Germinal center (tissue), 1 donor: ENCODE measurements at places on chromosomes 16 and 17.

- no peak for DNase-seq
Measured at GRCh38 chr16:22034503-22034902, 26.6 kb downstream of the MOSMO start.

- DNase-seq: no peak
Measured at GRCh38 chr16:82609140-82609539, 17.6 kb upstream of the CDH13 start.

- no peak for DNase-seq
Measured at GRCh38 chr16:86768999-86769398, 190.7 kb downstream of the FOXL1 start.

DNA sequence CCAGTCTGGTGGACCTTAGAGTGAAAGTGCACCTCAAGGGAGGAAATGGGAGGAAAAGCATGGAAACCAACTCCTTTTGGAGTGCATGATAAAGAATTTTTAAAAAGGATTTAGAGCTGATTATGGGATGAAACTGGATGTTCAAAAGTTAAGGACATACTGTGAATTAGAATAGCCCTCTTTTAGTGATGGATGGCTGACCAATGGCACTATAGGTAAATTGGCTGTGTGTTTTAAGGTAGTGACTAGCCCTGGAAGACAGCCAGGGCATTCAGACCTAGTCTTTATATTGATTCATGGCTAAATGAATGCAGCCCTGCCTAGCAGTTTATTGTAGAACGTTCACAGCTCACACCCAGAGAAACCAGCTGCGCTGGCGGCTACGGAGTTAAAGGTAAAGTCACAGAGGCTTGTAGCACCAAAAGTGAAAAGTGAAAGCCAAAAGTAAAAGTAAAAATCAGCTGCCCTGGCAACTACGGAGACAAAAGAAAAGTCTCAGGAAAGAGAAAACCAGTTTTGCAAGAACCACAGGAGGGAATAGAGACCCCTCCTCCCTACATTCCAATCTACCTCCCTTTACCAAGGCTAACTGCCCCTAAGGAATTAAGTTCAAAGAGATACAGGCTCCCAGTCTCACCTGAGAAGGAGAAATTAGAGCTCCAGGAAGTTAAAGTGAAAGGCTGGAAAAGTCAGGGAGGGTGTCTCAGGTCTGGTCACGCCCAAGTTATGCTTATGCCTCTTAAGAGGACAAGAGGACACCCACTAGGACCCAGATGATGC, 21.8 kb downstream of the ACSM1 start:
- DNase-seq: no peak

- DNase-seq: peak; percentile 81
Measured at GRCh38 chr17:31388770-31389656, 2.5 kb upstream of the RAB11FIP4 start.

- peak; percentile 70 for DNase-seq
Measured at GRCh38 chr17:49217651-49218413, 7.3 kb downstream of the ABI3 start.

DNA sequence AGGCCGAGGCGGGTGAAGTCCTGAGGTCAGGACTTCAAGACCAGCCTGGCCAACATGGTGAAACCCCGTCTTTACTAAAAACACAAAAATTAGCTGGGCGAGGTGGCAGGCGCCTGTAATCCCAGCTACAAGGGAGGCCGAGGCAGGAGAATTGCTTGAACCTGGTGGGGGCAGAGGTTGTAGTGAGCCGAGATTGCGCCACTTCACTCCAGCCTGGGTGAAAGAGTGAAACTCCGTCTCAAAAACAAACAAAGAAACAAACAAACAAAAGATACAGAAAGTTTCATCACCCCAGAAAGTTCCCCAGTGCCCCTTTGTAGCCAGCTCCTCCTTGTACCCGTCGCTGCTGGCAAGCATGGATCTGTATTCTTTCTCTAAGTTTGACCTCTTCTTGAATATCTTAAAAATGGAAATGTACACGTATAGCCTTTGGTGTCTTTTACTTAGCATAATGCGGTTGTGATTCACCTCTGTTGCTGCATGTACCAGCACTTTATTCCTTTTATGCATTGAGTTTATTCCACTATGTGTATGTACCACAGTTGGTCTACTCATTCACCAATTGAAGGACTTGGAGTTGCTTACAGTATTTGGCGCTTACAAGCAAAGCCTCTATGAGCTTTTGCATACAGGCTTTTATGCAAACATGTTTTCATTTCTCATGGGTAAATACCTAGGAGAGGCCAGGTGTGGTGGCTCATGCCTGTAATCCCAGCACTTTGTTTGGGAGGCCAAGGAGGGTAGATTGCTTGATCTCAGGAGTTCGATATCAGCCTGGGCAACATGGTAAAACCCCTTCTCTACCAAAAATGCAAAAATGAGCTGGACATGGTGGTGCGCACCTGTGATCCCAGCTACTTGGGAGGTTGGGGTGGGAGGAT, 87.5 kb upstream of the CLEC18A start:
- DNase-seq: no peak

DNA sequence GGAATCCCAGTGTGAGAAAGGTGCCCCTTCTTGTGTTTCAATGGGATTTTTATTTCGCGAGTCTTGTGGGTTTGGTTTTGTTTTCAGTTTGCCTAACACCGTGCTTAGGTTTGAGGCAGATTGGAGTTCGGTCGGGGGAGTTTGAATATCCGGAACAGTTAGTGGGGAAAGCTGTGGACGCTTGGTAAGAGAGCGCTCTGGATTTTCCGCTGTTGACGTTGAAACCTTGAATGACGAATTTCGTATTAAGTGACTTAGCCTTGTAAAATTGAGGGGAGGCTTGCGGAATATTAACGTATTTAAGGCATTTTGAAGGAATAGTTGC, 567 bp downstream of the UBB start:
- DNase-seq: no peak

- peak; percentile 17 for DNase-seq
Measured at GRCh38 chr16:12802661-12803060, 1.0 kb downstream of the CPPED1 start.

DNA sequence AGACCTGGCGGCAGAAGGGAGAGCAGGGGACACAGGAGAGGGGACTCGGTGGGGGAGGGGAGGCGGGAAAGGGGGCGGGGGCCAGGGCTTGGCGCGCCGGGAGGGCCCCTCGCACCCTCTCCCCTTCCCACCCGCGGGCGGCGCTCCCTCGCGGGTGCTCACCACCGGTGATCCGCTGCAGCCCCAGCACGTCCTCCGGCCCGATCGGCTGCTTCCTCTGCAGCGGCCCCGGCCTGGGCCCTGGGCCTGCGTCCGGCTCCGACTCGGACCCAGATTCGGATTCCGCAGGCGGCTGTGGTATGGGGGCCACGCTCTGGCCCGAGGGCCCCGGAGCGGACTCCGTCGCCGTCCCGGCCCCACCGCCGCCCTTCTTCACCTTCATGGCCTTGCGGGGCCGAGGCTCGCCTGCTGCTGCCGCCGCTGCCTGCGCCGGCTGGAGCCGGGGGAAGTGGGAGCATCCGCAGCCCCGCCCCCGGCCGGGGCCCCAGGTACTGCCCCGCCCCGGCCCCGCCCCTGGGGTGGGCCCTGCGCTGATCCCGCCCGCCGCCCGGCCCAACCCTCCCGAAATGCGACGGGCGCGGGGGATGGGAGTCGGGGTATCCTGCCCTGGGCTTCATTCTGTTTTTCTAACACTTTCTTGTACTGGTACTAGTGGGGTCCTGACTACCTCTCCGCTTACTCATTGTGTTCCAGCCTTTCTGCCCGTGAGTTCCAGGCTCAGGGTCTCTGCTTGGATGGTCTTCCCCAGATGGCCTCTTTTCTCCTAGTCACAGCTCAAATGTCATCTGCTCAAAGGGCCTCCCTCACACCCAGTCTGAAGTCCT, at the start of gene UNC119:
UNC119 (minus strand) TSS at position 449 of the 824 bp plus-strand sequence; CDS start at position 382, 67 bp downstream.
- peak; percentile 94 for DNase-seq

DNA sequence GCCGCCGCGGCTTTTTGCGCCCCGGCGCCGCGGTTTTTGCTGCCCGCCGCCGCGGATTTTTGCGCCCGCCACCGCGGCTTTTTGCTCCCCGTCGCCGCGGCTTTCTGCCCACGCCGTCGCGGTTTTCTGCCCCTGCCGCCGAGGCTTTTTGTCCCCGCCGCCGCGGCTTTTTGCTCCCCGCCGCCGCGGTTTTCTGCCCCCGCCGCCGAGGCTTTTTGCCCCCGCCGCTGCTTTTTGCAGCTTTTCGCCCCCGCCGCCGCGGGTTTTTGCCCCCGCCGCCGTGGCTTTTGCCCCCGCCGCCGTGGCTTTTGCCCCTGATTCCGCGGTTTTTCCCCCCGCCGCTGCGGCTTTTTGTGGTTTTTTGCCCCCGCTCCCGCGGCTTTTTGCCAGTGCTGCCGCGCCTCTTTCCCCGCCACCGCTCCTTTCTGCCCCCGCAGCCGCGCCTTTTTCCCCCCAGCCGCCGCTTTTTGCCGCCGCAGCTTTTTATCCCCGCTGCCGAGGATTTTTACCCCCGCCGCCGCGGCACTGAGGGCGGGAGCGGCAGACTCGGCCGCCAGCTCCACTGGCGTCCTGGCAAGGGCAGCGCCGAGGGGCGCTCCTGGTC, 518.6 kb upstream of the WSB1 start:
- DNase-seq: no peak

DNA sequence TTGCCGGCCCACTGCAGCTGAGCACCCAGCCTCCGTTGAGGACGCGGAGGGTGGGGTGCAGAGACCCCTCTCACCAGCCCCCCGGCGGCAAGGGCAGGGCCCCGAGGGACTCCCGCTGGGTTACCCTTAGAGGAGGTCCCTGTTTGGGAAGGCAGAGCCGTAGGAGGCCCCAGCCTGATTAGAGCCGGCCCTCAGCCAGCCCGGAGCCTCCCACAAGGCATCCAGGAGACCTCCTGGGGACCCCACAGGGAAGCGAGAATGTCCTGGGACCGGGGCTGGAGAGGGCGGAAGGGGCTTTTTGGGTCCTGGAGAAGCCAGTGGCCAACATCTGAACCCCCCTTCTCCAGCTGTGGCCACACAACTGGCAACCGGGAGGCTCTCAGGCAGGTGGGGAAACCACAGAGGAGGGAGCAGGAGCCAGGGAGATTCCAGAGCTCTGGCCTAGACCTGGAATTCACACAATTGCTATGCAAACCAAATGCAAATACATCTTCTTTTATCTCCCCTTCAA, 21.7 kb upstream of the SP6 start:
- no peak for DNase-seq

GRCh38 chr17:16398270-16399267, 16.8 kb upstream of the TRPV2 start:
- peak; percentile 70 for DNase-seq

DNA sequence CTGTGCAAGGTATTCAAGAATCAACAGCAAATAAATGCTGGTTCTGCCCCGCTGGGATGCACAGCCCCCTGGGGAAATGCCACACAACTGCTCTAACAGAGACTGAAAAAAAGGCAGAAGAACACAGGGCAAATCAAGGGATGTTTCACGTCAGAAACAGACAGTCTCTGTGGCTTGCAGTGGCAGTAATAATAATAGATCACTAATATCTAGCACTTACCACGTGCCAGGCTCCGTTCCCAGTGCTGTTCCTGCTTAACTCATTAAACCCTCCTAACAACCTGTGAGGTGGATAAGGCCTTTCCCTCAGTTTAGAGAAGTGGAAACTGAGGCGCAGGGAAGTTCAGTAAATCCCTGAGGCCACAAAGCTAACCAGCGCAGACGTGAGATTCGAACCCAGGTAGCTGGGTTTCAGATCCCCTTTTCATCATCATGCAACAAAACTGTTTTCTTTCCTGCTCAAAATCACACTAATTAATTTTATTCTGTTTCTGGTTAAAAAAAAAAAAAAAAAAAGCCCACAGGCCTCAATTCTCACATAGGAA, 36.7 kb downstream of the ARHGAP17 start:
- peak; percentile 38 for DNase-seq

GRCh38 chr17:9226794-9227135, 205.5 kb downstream of the NTN1 start:
- no peak for DNase-seq

DNA sequence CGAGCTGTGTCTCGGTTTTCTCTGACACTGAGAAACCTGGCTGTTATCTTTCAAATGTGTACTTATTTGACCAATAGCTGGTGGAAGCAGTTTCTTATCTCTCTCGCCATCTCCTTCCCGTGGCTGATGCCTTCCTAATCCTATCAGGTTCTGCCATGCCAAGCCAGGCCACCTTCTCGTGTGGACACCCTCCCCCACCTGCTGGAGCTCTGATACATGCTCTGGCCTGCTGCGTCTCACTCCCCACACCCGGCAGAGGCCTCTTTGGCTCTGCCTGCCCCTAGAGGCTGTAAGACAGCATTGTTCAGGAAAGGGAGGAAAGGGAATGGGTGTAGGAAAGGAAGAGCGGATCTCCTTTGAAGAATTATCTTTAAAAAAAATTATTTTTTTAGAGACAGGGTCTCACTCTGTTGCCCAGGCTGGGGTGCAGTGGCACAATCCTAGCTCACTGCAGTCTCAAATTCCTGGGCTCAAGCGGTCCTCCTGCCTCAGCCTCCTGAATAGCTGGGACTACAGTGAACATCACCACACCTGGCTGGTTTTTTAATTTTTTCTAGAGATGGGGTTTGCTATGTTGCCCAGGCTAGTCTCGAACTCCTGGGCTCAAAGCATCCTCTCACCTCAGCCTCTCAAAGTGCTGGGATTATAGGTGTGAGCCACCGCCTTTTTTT, 7.5 kb upstream of the ARMC5 start:
- DNase-seq: no peak

DNA sequence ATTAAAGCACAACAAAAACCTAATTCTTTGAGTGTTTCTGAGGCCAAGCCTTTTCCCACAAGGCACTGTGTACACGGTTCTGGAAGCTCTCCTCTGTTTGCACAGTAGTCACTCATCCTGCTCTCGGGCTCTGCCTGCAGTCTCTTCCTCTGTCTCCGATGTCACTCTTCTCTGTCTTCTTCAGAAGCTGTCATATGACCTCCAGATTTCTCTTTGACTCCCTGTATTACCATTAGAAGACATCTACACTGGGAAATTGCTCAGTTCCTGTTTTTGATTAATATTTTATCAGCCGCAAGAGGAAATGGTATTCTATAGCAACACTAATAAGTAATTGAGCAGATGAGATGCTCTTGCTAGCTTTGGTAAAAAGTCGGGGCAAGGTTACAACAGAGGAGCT, 422.9 kb downstream of the WWOX start:
- no peak for DNase-seq

DNA sequence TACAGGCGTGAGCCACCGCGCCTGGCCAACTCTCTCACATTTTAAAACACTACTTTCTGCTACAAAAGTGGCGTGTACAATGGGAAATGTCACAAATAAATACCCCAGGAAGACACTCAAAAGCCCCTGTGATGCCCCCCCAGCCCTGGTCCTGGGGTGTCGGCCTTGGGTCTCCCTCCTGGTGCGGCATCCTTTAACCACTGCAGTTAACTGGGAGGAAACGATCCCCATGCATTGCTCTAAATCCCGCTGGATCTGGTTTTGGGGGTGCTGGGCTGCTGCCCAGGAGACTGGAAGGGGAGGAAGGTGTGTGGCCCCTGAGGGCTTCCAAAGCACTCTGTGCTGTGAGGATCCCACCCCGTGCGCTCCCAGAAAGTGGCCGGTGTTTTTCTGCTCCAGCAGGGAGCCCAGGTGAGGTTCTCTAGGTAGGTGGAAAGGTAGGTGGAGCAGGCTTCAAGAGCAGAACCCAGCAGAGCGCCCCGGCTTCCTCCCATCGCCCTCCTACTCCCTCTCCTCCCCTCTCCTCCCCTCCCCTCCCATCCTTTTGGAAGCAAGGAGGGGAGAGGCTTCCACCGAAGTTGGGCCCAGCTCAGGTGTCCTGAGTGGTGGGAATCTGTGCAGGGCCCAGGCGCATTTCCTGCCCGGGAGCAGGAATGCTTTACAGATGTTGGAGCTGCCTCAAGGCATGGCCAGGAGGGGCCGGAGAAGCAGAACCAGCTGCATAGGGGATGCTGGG, 363.3 kb downstream of the SEC14L1 start:
- no peak for DNase-seq
